ENCODE measurements at places on chromosomes 1 and 21.

GRCh38 chr1:182684116-182684828 is at the start of gene RGS8:
Gene RGS8 (minus strand): TSS chr1:182684587. CDS start chr1:182669649, 14,938 bp downstream.
- DNase-seq: peak; percentile 70

DNA sequence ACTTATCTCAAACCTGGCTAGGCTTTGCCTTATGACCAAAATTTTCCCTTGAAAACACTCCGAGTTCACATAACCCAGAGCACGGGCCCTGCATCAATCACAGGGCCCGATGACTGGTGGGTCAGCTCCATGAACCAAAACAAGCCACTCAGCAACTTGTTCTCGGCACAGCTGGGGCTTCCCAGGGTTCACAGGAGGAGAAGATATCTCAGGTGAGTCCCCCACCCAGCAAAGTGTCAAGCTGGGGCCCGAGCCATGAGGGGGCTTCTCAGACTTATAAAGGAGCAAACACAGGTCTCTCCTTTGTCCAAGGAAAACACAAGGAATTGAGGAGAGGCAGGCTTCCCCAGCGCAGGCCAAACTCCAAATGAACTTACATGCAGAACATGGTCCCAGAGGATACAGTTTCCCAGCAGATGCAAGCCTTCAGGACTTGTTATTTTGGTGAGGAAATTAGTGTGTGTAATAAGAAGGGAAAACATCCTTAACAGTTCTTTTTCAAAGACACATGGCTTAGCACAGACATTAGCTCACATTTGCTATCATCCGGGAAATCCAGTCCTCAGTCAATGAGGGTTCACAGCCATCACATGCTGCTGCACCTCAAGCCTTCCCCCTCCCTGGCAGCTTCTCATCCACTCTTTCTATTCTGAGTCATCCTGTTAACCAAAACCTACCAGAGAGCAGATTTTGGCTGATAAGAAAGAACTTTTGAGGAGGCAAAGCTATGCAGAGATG is 98.1 kb upstream of the NFIA start:
- no peak for DNase-seq

DNA sequence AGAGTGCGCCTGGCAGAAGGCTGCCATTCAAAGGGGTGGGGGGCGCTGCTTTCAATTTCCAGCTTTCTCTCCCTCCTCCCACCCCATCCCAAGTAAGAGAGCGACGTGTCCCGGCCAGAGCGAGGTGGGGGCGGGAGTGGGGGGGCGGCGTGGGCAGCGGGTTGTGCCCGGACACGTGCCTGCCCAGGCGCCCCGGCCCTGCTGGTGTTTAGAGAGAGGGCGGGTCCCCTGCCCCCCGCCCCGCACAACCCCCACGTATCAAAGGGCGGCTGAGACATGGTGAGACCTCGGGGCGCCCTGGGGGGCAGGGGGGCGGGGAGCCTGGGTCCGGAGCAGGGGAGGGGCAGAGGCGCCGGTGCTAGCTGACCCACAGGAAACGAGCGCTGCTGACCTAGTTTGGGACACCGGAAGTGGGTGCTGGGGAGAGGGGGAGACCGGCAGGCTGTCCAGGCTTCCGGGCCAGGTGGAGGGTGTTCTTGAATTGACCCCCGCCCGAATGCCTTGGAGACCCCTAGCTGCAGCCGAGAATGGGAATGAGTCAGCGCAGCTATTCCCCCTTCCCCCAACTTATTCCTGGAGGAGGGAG is 1.3 kb downstream of the ZBTB7B start:
- no peak for DNase-seq

GRCh38 chr1:156503698-156504437 is 3.3 kb upstream of the MEF2D start:
- no peak for DNase-seq

DNA sequence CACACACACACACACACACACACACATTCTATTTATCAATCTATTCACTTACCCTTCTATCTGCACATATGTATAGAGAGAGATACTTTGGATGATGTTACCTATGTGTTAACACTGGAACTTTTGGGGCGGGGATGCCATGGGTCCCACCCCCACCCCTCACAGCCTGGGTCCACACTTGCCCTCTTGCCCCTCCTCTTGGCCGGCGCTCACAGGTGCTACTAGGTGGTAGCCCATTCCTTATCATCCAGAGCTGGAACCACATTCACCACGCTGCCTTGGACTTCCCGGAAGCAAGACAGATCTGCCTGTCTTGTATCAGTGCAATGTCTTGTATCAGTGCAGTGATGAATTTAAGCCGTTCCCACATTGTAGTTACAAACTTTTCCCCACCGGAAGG is 85.1 kb downstream of the LBR start:
- no peak for DNase-seq

- no peak for DNase-seq
Observed at GRCh38 chr1:29676496-29676895, 440.2 kb downstream of the PTPRU start.

- no peak for DNase-seq
Observed at GRCh38 chr1:64715186-64715585, 29.7 kb upstream of the RAVER2 start.

DNA sequence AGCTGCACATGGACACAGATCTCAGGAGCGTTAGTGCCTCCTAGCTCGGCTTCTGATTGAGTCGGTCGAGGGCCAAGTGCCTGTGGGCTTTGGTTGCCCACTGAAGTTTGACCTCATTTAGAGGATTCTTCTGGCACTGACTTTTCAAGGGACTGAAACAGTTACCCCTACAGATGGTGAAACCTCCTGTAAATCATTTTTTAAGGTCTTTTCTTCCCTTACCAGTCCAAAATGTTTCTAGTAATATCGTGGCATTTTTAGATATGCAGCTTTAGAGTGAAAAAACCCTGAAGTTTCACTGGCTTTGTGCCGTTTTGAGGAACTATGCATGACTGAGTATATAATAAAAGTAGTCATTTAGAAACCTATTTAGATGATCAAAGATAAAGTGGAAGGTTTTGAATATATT is 34.7 kb upstream of the L1TD1 start:
- no peak for DNase-seq

- DNase-seq: no peak
Observed at GRCh38 chr1:165884009-165884689, 56.7 kb downstream of the UCK2 start.

DNA sequence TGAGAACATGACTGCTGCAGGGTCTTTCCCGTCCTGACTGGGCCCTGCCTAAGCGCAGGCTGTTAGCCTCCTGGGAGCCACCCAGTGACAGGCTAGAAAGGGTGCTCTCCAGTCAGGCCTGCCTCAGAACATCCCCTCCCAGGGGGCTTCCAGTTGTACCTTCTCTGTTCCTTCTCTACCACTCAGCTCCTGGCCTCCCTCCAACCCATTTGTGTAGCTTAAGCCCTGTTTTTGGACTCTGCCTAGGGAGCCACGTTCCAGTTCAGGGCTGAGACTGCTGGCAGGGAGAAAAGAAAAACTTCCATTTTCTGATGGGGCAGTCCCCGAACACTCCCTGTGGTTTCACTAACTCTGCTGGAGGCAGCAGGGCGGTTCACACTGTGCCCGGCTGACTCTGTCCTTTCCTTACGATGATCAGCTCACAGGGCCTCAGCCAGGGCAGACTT is 15.3 kb upstream of the POU3F1 start:
- no peak for DNase-seq

- no peak for DNase-seq
Observed at GRCh38 chr1:169574336-169574735, 11.9 kb downstream of the F5 start.

GRCh38 chr1:169339773-169340172 is 27.8 kb downstream of the NME7 start:
- DNase-seq: no peak

DNA sequence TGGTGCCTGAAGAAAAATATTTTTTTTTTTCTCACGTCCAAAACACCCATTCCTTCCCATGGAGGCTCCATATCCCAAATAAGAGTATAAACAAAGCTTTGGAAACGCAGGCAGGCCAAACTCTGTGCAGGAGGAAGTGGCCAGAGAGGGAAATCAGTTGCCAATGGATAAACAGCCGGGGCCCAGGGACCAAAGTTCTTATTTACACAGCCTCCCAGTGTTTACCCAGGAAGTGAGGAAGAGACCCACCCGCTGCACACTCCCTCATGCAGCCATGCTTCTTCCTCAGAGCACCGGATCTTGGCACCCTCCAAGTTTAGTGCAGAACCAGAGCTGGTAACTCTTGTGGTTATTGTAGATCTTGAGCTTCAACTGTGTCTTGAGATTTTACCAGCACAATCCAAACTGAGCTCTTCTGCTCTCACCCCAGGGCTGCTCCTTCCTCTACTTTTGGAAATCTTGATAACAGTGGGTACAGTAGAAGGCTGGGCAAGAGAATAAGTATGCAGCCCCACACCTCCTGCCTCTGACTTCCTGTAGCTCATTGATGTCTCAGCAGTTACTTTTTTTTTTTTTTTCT is 14.2 kb downstream of the MARCKSL1 start:
- DNase-seq: no peak

DNA sequence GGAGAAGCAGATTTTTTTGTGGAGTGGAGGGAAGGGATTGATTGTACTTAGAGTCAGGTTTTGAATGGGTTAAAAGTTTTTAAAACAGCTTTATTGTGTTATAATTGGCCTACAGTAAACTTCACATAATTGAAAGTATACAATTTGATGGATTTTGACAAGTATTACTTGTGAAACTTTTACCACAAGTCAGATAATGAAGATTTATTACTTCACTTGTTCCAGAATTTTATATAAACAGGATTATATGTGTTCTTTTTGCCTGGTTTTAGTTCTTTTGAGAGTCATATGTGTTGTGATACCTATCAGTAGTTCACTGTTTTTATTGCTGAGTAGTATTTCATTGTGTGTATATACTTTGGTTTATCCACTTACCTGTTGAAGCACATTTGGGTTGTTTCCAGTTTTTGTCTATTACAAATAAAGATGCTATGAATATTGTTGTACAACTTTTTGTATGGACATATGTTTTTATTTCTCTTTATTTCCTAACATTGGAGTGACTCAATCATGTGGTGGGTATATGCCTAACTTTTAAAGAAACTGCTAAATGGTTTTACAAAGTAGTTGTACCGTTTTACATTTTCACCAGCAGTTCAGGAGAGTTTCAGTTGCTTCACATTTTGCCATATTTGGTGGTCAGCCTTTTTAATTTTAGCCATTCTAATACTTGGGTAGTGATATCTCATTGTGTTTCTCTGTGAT is 71.0 kb downstream of the DYRK1A start:
- DNase-seq: no peak

- no peak for DNase-seq
Observed at GRCh38 chr1:116273042-116273783, 99.8 kb upstream of the ATP1A1 start.

GRCh38 chr1:188350104-188350503 is 1521.4 kb downstream of the PLA2G4A start:
- DNase-seq: no peak

- DNase-seq: no peak
Observed at GRCh38 chr21:35226968-35227744, 178.1 kb upstream of the RUNX1 start.

GRCh38 chr1:7097938-7098592 is 312.8 kb downstream of the CAMTA1 start:
- DNase-seq: no peak

DNA sequence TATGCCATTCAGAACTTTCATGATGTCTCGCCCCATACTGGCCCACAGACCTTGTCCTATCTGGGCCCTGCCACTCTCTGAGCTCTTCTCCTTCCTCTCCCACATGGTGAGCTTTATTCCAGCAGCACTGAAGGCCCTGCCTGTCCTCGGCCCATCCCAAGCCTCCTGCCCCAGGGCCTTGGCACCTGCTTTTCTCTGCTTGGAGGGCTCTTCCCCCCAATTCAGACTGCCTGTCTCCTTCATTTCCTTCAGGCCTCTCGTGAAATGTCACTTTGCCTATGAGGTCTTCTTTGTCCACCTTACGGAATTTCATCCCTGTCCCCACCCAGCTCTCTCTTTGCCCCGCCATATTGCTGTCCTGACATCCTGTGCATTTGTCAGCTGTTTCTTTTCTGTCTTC is 191.7 kb upstream of the POU3F1 start:
- no peak for DNase-seq

- DNase-seq: peak; percentile 57
Observed at GRCh38 chr1:55064861-55065263, 25.5 kb downstream of the PCSK9 start.

Data from NCI-H1092 (cell line).